ENCODE measurements at places on chromosomes 16 and 17.

DNA sequence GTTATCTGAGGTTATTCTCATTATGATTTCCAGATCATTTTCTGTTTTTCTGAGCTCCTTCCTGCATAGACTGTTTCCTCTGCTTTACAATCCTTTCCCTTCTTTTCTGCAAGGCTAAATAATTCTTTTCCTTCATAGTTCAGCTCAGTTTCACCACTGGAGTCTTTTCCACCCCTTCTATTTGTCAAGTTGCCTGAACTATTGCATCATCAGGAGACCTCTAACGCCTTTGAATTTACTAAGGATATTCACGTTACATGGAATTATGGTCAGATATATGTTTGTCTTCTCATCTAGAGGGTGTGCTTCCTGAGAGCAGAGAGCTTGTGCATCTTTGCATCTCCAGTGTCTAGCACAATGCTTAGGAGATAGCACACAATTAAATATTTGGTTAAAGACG, 140.4 kb upstream of the CA10 start:
- no peak for DNase-seq

DNA sequence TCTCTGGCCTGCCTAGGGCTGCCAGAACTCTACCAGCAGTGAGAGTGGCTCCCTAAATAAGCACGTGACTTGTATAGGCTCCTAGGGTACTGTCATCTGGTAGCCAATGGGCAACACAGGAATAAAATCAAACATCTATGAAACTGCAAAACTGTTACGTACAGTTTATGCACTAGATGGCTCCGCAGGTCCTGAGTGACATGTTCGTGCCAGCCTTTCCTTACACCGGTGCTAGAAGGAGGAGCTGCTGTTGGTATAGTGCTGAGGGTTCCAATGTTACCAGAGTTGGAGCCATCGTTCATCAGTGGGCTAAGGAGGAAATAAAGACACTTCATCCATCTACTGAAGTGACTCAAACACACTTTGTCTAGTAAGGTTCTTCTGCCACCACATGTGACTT, 63.2 kb upstream of the TRAP1 start:
- no peak for DNase-seq

DNA sequence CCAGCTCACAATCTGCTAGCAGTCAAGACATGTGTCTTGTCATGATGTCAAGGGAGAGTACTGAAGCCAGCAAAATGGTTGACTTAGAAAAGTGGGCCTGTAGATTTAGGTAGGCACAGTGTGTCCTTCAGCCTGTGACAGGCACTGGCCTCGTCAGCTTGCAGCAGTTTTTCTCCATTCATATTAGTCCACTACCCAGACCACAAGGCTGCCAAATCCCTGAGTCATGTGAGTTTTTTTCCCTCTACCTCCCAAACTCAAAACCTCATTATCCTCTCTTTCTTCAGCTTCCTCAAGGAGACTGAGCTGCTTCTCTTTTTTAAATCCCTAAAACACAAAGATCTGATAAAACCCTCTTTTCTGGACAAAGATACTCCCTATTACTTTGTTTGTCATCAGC, 102.6 kb upstream of the HS3ST3A1 start:
- no peak for DNase-seq

GRCh38 chr17:76077584-76078110, 1.3 kb upstream of the ZACN start:
- DNase-seq = no peak

DNA sequence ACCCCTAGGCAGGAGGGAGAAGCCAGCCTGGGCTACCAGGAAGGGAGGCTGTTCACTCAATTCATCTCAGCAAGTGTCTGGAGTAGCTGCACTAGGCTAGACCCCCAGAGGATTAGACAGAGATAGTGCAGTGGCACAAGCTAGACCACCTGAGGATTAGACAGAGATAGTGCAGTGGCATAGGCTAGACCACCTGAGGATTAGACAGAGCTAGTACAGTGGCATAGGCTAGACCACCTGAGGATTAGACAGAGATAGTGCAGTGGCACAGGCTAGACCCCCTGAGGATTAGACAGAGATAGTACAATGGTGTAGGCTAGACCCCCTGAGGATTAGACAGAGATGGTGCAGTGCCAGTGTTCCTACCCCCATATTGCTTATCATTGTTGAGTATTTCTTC, 74.1 kb upstream of the SDK2 start:
- no peak for DNase-seq

DNA sequence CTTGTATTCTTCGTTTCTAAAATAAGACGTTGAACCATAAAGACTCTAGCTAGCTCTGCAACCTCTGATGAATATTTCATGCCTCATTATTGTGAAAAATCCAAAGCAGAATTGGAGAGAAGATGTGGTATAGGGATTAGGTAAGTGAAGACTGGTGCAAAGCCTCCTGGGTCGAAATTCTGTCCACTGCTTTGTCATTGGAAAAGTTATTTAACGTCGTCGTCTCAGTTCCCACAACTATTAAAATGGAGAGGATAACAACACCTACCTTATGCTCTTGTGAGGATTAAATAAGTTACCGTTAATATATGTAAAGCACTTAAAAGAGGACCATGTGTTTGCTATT, 1.4 kb upstream of the PRPSAP2 start:
- no peak for DNase-seq

- no peak for DNase-seq
These were observed 5.6 kb downstream of the GLIS2 start for GRCh38 chr16:4321286-4322120.

DNA sequence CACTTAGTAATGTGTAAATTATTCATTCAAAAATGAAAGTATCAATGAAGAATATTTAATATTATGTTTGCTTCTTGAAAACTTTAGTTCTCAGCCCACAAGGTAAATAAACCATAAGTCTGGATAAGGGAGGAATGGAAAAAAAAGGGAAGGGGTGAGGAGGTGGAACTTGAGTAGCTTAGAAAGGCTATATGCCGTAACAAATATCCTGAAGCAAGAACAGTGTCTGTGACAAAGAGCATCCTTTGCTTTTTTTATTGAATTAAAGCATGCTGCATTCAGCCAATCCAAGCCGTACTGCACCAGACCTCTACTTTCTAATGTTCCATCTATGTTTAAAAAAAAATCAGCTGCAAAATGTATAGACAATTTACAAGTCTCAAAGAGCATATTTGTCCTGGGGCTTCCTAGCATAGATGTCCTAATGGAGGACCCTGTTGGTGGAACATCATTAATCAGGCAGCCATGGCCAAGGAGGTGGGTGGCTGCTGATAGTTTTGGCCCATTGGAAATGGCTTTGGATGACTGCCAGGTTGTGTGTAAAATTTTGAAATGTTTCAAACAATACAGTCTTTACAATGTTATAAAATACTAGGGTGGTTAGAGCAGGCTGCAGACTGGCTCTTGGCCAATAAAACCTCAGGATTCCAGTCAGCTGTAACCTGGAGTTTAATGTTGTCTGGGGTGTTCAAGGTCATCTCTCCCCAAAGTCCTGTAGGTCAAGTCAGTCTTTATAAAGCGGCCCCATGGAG, 895.8 kb upstream of the SOX9 start:
- no peak for DNase-seq

DNA sequence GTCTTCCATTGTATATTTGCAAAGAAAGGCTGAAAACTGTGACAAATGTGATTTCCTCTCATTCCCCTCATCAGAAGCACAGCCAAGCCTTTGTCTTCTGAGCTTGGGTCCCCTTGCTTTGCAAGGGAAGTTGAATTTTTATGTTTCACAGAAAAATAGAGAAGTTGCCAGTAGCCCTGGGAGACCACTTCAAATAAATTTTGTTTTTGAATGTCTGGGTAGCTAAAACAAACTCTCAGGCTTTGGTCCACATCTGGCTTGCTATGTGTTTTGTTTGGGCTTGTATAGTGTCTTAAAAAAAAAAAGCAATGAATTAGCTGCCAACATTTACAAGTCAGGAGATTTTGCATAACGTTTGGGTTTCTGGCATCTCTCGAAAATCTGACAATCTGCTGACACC, 24.1 kb downstream of the PIK3R6 start:
- DNase-seq = no peak

DNA sequence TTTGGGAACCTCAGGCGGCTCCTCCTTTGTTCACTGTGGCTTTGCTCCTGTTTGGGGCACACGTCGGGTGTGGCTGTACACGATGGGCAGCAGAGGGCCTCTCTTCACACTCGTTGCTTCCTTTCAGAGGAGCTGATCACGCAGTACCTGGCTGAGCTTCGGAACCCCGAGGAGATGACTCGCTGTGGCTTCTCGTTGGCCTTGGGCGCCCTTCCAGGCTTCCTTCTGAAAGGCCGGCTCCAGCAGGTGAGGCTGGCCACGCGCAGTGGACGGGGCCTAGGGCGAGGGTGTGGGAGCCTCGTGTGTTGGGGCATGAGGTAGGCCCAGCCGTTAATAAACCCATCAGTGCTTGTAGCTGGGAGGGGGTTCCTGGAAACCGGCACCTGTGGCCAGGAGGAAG, 85.0 kb upstream of the ZNF750 start:
- DNase-seq = no peak

DNA sequence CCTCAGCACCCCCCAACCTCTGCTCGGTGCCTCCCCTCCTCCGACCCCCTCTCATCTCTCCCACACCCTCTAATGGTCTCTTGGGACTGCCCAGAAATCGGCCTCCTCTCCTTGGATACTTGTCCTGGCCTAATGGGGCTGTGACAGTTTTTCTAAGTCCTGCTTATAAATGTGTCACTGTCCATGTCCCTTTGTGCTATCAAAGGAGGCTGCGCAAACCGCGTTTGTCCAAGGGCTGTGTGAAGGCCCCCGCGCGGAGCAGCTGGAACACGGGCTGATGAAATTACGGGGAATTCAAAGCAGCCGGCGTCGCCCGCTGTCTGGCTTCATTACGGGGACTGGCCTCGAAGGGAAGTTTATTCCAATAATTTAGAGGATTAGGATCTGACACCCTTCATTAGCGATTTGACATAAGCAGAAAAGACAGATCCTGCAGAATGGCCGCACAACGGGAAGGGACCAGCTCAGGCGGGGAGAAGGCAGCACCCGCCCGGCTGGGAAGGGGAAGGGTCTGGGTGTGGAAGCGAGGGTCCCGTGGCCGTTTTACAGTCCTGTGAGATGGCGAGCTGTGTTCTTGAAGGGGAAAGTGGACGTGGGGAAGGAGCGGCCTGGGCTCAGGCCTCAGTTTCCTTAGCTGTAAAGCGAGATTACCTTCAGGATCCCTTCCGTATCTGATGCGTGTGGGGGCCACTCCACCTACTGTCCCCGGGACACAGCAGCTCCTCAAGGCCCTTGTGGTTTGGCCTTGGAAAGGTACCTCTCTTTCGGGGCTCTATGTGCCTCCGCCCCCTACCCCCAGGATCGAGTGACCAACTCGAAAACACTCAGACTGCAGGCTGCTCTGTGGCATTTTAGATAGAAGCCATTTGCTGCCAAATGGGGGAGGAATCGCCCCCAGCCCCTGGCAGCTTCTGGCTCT, 1.6 kb upstream of the WFIKKN2 start:
- DNase-seq = no peak

DNA sequence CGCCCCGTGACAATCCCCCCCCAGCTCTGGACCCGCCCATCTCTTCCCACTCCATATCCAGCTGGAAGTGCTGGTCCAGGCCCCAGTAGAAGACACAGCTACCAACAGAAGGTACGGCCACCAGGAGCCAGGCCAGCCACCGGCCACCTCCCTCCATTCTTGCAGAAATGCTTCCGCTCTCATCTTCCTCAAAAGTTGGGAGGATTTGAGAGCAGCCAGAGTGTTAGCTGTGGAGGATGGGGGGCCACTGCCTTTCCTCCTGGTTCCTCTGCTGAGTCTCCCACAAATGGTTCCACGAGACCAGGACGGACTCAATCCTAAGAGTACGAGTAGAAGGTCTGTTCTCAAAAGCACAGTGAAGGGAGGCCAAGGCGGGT, 78.3 kb downstream of the GAS7 start:
- DNase-seq = no peak

GRCh38 chr17:79473111-79473875, 137.6 kb downstream of the RBFOX3 start:
- no peak for DNase-seq

- no peak for DNase-seq
These were observed 24.2 kb downstream of the UNKL start for GRCh38 chr16:1390239-1390779.

DNA sequence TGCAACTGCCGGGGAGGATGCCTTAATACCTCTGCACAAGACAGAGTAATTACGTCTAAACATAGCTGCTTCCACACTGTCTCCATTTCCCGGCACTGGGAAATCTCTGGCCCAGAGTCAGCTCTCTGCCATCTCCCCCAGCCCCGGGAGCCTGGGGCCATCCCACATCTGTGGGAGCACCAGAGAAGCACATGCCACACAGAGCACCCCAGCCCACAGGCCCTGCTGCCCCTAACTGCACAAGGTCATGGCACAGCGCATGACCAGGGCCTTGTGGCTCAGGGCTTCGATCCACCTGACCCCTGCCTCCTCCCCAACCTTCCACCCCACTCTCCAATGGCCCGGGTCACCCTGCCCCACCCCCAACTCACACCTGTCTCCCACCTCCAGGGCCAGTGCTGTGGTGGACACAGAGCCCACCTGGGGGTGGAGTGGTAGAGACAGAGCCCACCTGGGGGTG, 36.6 kb upstream of the RBFOX3 start:
- no peak for DNase-seq

- DNase-seq = peak; percentile 83
These were observed 982 bp upstream of the NEURL4 start for GRCh38 chr17:7329997-7330637.

Measured in pancreas (tissue), 10 donors.